ENCODE measurements at places on chromosomes 1 and 21.

DNA sequence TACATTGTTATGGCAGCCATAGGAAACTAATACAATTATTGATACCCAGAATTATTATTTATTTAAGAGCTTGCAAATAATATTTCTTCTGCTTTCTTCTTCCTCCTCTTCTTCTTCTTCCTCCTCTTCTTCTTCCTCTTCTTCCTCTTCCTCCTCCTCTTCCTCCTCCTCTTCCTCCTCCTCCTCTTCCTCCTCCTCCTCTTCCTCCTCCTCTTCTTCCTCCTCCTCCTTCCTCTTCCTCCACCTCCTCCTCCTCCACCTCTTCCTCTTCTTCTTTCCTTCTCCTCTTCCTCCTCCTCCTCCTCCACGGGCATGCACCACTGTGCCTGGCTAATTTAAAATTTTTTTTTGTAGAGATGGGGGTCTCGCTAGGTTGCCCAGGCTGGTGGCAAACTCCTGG, 95.6 kb upstream of the BCAR3 start:
- DNase-seq = no peak

GRCh38 chr1:216805233-216805632, 82.0 kb upstream of the ESRRG start:
- DNase-seq = no peak

- no peak for DNase-seq
These were observed 132.4 kb upstream of the KLHDC7A start for GRCh38 chr1:18348354-18348753.

DNA sequence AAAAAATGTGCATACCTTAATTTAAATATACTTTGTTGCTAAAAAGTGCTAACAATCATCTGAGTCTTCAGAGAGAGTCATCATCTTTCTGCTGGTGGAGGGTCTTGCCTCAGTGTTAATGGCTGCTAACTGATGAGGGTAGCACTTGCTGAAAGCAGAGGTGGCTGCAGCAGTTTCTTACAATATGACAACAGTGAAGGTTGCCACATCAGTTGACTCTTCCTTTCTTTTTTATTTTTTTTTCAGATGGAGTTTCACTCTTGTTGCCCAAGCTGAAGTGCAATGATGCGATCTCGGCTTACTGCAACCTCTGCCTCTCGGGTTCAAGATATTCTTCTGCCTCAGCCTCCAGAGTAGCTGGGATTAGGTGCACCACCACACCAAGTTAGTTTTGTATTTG, 2.6 kb upstream of the CFAP45 start:
- no peak for DNase-seq

DNA sequence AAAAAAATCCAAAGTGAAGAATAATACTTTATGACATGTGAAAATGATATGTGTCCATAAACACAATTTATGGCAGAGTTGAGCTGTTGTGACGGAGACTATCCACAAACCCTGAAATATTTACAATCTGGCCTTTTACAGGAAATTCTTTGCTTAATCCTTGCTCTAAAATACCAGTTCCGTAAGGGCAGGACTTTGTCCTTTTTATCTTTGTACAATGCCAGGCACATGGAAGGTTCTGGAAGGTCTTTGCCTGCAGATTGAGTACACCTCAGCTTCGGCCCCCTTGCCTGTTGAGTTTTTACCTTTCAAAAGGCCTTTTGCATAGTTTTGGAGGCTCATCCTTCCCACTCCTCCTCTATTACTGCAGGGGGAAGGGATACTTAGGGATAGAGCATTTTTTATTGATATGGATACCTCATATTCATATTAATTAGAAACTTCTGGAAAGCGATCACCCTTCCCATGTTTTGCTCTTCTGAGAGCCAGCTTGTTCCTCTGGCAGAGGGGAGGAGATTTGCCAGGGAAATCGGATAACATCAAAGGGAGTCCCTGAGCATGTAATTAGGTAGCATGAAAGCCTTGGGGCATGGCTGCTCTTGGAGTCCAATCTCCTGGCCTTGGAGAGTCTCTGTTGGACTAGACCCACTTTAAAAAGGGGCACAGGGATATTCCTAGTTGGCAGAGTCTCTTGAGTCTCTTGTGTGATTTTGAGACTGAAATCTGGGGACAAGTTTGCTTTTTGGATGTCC, 217.1 kb downstream of the KCNJ6 start:
- DNase-seq = no peak
